Dermis microvascular lymphatic vessel endothelial cell (primary cell): ENCODE measurements at places on chromosomes 2 and 18. TPM values are rescaled to one million over a fixed set of nuclear protein-coding genes. Genes with fewer than 3 reads are reported as not detected.

GRCh38 chr2:4354678-4355077, 651.3 kb downstream of the DCDC2C start:
- DNase-seq: peak; percentile 5

DNA sequence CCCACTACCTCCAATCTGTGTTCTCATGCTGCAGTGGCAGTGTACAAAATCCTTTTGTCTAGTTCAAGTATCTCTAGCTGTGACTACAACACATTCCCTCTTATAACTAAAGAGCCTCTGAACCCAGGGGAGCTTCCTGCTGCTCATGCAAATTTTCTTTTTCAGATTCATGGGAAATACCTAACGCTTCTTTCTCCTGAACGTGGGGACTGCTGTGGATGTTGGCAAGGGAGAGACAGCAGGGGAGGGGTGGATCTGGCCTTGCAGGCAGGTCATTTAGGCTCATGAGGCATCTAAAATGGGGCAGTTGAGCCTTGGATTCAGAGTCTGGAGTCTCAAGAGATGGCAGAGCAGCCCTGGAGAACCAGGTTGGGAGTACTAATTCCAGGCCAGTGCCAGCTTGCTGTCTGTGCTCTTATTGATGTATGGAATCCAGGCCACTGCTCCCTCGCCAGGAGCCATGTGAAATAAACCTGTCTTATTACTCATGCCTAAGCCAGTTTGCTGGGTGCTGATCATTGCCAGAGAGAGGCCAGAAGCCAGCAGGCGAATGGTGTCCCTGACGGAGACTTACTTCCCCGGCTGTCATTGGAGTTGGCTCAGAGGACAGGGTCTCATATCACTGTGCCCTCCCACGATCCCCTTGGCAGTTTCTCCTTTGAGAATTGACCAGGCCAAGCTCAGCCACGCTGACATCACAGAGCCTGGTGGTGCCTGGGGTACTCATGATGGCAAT, 29.2 kb upstream of the TNP1 start:
- DNase-seq: no peak

DNA sequence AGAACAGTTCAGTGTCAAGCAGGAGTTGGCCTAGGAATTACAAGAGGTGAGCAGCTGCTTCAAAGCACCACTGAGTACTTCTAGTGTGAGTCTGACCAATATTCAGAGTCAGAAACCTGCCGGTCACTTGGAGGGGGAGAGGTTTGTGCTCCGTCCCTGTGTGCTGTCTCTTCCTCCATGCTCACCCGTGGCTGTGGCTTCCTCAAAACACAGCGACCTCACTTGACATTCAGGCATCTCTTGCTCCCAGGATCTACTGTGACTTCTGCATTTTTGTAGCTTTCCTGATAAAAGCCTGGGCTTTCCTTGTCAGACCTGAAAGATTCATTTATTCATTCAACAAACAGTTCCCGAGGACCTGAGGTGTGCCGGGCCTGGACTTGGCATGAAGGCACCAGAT, 32.9 kb downstream of the TPRKB start:
- no peak for DNase-seq

DNA sequence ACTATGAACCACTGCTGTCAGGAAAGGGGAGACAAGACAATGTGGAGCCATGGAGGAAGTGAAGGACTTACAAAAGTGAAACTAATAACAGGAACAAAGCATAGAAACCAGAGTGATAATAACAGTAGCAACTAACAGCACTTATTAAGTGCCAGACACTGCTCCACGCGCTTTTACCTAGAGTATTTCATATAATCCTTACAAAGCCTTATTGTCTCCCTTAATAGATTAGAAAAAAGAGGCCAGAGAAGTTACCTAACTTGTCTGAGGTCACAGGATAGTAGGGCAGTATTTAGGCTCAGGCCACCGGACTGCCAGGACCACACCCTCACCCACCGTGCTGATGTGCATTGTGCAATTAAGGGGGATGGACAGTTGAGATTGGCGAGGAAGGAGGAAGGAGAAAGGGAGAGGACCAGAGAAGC, 98.6 kb upstream of the NFU1 start:
- DNase-seq: peak; percentile 3

Gene LOXHD1
- total RNA-seq: under 0.01 TPM in 2 replicates

DNA sequence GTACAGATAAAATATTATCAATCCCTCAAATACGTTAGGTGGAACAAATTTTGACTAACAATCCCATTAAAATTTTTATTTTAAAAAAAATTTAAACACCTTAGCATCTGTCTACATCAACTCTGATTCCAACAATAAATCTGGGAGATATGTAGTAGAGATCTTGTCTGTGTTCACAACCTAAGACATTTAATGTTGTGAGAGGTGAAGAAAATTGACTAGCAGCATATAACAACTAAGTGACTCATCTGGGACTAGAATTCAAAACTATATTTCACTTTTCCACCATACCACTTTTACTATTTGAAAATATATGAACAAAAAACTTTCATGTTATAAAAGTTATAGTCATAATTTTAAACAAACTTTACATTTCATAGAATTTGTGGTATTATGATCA, 97.9 kb downstream of the ATAD2B start:
- DNase-seq: no peak

Gene ACKR3
- 6.8 and 20.7 TPM in 2 replicates for total RNA-seq

- no peak for DNase-seq
These were observed 169.4 kb downstream of the PLCL1 start for GRCh38 chr2:197973772-197974171.

DNA sequence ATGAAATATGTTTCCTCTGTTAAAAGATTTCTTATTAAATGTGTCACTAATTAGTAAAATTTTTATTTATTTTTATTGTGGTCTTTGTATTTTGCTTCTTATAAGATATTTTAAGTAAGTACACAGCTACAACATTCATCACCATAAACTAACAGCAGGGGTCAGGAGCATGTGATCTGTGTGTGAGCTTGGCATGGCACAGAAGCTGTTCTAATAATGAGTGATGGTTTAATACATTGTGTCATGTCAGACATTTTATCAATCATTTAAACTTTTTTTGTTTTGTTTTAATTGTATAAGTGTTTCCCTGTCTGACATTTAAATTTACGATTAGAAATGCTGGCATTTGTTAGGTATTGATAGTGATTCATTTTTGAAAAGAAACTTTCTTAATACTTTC, 585.4 kb downstream of the DSC3 start:
- no peak for DNase-seq

- DNase-seq: peak; percentile 73
These were observed 257.3 kb downstream of the ATAD2B start for GRCh38 chr2:23669413-23670244.

Gene CENPA
- 5.2 and 17.1 TPM in 2 replicates for total RNA-seq

Gene SCYGR4
- total RNA-seq: not detected in 2 replicates

Gene CDK5R2
- total RNA-seq: not detected in 2 replicates

Gene HSPE1
- total RNA-seq: 30.1 and 63.0 TPM in 2 replicates

Gene RGPD4
- total RNA-seq: not detected in 2 replicates

GRCh38 chr2:128511731-128512378, 193.2 kb upstream of the HS6ST1 start:
- no peak for DNase-seq

Gene ITGB6
- total RNA-seq: not detected in 2 replicates

GRCh38 chr2:241941691-241942301, 72.3 kb downstream of the RTP5 start:
- DNase-seq: no peak

DNA sequence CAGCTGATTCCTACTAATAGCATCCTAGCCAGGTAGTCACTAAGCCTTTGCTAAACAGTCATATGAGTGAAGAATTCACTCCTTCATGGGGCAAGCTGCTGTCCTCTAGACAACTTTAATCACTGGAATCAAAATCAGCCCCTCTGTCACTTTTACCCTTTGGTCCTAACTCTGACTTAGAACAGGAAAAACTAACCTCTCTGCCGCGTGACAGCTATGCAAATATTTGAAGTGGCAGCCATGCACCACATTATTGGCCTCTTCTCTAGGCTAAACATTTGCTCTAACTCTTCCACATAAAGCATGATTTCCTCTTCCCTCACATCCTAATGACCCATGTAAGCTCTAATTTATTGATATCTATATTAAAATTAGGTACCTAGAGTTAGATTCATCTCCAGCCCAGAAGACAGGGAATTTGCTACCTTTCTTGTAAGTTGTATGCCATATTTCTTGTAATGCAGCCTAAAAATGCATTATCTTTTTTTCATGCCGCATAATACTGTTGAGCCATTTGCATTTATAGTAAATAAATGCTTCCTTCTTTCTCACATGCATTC, 12.8 kb upstream of the ONECUT2 start:
- no peak for DNase-seq

GRCh38 chr2:134980639-134981038, 62.0 kb downstream of the CCNT2 start:
- no peak for DNase-seq

GRCh38 chr2:28343184-28343942, 49.3 kb upstream of the FOSL2 start:
- DNase-seq: no peak

DNA sequence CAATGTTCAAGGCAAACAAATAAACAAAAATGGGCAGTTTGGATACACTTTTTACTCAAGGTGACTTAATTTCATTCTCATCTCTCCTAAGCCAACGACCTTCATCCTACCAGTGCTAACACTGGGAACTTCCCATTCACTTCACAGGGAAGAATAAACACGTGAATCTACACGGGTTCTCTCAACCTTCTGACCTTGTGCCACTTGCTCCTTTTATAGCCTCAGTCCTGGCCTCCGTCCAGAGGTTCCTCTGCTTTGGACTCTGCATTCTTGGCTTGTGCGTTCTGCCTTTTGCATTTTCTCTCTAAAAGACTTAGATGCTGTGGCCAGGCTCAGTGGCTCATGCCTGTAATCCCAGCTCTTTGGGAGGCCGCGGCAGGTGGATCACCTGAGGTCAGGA, 13.8 kb downstream of the ZNF2 start:
- DNase-seq: no peak

- no peak for DNase-seq
These were observed 206.9 kb downstream of the FBXO15 start for GRCh38 chr18:73940721-73941120.

Gene KLHL41
- under 0.01 and 0.13 TPM in 2 replicates for total RNA-seq

Gene RAX
- not detected in 2 replicates for total RNA-seq
